Stimulated activated CD8-positive, alpha-beta memory T cell treated with anti-CD3 and anti-CD28 coated beads, Interleukin-4, amount 100 ng/mL, for 1 hour (primary cell): ENCODE measurements at places on chromosomes 3 and 15.

DNA sequence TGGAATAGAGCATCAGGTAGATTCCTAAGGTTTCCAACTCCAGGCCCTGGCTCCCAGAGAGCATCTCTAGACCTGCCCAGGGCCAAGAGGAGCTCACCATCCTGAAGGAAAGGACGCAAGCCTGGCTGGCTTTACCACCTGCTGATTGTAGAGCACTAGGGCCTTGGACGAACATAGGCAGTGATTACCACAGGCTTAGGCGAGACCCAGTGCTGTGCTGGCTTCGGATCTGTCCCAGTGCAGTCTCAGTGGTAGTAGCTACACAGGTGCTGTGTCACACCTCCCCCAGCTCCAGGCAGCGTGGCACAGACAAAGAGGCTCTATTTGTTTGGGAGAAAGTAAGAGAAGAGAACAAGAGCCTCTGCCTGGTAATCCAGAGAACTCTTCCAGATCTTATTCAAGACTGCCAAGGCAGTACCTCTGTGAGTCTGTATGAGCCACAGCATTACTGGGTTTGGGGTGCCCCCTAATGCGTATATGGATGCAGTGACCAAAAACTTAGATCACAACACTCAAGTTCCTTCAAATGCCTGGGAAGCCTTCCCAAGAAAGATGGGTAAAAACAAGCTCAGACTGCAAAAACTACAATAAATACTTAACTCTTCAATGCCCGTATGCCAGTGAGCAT, 25.4 kb downstream of the ISG20 start:
- DNase-seq, result no peak

DNA sequence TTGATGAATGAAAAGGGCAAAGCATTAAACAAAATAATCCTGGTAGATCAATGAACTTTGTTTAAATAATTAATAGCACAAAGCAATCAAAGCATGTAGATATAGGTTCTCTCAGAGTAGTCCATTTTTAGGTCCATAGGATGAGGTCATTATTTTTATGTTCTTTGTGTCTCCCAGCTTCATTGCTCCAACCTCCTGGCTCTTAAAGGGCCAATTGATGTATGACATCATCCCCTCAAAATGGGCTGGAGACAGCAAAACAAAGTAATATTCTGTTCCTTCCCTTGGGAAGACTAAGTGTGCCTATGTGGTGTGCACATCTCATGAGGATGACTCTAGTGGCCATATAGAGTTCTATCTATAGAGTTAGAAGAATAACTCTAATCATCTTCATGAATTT, 49.5 kb downstream of the HMG20A start:
- no peak for DNase-seq

- DNase-seq, result no peak
Observed at GRCh38 chr3:138439646-138440045, 5.2 kb downstream of the ESYT3 start.

- no peak for DNase-seq
Observed at GRCh38 chr3:194661374-194661773, 10.6 kb downstream of the LSG1 start.

DNA sequence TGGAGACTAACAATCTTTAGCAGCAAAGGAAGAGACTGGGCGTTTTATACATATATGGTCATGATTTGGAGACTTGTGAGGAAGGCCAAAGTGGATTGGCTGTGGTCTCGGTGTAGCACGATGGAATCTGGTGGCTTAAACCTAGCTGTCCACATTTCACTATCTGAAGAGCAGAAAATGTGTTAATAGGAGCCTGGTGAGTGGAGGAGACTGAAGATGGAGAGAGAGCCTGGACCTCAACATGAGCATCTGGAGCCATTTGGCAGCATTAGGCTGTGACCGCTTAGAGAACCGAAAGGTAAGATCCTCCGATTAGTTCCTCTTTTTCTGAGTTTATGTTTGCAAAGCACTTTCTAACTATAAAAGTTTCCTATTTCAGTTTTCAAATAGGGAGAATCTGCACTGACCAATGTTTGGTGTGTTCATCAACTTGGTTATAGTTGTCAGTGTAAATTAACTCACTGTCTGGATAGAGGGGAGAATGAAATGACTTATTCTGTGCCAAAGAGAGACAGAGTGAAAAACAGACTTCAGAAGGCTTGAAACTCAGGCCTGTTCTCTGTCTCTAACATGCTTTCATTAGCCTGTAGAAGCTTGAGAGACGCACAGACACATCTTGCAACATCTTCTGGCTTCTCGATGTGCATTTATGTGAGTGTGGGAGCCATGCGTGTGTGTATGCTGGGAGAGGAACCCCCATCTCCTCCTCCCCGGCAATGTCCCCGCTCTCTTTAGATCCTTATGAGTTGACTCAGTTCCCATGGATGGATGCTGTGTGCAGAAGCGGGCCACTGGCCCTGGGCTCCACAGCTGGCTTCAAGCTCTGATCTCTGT, 244.7 kb upstream of the TBL1XR1 start:
- no peak for DNase-seq

DNA sequence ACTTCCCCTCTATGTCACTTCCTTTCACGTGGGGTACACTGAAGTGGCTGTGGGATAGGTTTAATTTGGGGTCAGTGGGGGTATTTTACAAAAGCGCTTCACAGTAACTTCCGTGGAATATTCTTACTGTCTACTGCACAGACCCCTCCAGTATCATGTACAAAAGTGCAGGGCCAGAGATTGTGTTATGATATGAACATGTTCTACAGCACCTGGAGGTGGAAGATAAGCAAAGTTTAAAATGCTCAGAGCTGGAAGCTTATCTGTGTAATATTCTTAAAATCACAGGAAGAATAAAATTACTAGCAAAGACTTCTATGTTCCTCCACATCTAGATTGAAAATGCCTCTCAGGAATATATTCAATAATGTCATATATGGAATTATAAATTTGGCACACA, 84.1 kb upstream of the TRIM42 start:
- DNase-seq, result no peak

DNA sequence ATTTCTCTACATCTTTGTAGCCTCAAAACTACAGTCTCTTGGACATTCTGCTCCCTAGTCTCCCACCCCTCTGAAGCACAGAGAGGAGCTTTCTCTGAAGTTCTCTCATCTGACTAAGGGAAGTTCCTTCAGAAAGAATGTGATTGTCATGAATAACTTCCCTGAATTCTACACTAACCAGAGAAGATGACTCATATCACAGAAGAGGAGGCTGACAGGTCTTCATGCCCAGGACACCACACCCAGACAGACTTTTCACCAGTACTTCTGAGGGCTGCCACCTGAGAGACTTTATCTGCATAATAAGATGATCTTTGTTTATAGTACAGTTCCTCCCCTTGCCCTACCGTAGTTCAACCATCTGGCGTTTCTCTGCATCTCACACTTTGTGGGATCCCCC, 52.8 kb downstream of the CDIN1 start:
- no peak for DNase-seq

GRCh38 chr3:139299261-139300132, 44.3 kb upstream of the MRPS22 start:
- no peak for DNase-seq

DNA sequence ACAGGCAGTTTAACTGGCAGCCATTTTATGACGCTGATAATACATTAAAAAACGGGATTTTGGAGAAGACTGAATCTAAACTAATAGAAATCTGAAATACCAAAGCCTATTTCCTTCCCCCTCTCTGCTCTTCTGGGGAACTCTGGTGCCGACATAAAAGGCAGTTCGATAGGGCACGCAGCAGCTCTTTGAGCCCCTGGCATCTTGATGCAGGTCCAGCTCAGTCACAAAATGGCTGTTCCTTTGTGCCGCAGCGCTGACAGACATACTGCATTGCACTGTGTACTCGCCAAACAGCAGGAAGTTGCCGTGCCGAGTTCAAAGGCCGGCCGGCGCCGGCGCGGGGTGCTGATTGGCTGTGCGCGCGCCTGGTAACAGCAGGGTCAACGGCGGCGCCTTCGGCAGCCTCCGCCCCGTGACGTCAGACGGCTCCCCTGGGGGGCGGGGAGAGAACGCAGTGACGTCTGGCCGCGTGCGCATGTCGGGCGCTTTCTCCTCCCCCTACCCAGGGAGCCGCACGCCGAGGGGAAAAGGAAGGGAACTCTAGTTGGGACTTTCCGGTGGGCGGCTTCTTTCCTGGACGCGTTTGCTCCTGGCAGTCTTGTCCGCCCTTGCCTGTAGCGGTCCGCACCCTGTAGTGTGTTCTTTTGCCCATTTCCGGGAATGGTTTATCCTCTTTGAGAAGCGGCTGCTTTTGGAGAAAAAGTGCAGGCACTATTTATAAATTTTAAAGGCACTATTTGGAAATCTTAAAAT, 4.0 kb downstream of the CHD2 start:
- DNase-seq, result peak; percentile 98

GRCh38 chr15:26191193-26191592, 328.1 kb upstream of the ATP10A start:
- DNase-seq, result no peak

DNA sequence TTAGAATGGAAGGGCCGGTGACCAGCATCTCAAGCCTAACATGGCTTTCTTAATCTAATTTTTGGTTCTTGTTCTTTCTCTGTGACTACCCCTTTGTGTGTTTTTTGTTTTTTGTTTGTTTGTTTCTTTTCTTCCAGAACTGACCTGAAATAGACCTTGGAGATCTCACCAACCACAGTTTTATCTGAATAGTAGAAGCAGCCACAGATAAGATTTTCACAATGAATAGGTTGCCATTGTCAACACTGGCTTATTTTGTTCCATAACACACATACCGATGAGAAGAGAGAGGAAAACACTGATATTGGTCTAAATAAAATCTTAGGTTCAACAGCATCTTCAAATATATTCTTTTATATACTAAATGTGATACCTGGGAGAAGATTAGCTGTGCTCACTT, 11.5 kb downstream of the ILDR1 start:
- DNase-seq, result no peak

DNA sequence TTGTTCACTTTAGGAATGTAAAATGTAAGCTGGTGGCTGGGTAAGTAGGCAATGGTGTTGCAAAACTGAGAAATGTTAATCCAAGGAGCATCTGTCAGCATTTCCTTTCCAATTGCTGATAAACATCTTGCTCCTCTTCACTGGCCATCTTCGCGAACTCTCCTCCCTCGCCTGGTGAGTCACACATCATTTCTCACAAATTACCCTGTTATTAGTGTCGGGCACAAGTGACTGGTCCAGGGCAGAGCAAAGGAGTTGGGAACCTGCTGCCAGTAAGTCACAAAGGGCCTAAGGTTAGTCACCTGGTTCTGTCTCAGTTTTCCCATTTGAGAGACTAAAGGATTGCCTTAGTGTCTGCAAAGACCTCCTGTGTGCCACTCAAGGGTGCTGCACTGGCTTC, 13.0 kb downstream of the CERS3 start:
- DNase-seq, result no peak

DNA sequence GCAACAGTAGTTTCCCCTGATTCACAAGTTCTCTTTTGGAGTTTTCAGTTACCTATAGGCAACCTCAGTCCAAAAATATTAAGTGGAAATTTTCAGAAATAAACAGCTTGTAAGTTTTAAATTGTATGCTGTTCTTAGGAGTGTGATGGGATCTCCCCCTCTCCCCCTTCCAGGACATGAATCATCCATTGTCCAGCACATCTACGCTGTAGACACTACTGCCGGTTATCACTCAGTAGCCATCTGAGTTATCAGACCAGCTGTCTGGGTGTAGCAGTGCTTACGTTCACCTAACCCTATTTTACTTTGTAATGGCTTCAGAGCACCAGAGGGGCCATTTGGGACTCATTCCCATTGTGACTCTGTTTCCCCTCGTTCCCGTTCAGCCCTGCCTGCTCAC, 96.7 kb upstream of the PLXNA1 start:
- no peak for DNase-seq

DNA sequence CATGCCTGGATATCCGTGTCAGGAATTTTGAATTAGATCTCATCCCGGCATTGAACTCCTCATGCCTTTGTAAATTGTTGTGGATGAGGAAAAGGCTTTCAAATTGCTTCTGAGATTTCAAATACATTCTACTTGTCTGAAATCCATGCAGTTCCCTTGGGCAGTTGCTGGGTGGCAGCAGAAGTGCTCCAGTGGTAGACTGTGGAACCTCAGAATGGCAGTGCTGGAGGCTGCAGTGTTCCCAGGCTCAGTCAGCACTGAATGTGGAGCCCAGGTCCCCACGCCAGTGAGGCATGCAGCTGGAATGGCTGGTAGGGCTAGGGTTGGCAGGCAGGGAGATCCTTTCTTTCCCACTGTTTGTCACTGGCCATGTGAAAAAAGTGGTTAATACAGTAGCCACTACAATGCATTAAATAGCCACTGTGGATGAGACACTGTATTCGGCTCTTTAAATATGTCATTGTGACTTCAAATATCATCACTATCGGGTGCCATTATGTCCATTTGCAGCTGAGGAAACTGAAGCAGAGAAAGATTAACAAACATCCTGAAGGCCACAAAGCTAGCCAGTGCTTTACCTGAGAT, 98.6 kb downstream of the TPRG1 start:
- peak; percentile 3 for DNase-seq

DNA sequence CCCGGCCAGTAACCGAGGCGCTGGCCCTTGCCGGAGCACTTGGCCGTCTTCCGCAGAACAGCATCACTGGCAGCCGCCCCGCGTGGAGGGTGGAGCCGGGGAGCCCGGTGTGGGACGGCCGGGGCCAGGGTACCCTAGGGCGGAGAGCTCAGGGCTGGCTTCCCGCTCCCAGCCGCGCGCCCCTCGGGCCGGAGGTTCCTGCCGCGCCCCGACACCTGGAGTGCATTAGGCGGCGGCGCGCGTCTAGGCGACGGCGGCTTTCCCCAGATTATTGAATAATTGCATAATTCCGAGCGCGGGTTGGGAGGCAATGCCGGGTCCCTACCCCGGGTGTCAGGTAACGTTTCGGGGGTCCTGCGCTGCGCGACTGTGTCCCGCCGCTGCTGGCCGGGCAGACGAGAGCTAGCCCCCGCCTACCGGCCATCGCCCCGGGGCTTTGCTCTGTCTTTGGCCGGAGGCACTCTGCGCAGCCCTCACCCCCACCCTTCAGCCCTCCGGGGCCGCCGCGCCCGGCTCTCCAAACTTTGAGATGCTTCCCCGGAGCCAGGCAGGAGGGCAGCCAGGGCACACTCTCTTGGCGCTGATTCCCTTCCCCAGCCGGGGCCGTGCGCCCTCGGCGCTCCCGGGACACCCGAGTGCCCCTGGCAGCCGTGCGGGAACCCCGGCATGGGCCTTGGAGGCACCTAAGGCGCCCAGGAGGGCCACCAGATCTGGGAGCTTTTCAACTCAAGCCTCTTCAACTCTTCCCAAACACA, 749 bp downstream of the ITGA11 start:
- no peak for DNase-seq

GRCh38 chr3:58180940-58181587, 29.7 kb downstream of the DNASE1L3 start:
- no peak for DNase-seq

DNA sequence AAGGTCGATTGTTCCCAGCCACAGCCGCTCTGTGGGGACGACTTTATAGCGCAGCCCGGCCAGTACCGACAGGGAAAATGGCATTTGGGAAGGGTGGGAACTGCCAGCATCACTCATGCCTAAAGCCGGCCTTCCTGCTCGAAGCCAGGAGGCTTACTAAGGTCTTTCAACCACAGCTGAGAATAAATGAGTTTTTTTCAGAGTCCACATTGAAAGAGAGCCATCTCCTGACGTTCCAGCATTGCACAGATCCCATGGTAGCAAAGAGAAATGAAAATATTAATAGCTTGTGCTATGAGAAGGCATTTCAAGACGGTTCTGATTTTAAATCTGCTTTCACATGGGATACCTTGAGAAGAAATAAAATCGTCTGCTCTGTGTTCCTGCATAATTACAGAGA, 230.2 kb upstream of the IGF1R start:
- no peak for DNase-seq

GRCh38 chr3:188756241-188756640, 415.5 kb upstream of the TPRG1 start:
- no peak for DNase-seq

- no peak for DNase-seq
Observed at GRCh38 chr3:65534805-65535204, 503.9 kb downstream of the MAGI1 start.
